ENCODE measurements at places on chromosomes 4 and X.

- DNase-seq: no peak
Observed at GRCh38 chrX:17917945-17918577, 57.0 kb upstream of the RAI2 start.

GRCh38 chrX:110414679-110415439, 56.2 kb downstream of the RTL9 start:
- no peak for DNase-seq

GRCh38 chr4:22385611-22386011, 130.3 kb downstream of the ADGRA3 start:
- DNase-seq: no peak

GRCh38 chr4:100083289-100083688, 107.0 kb downstream of the DDIT4L start:
- no peak for DNase-seq

GRCh38 chr4:81826335-81826734, 354.6 kb upstream of the RASGEF1B start:
- no peak for DNase-seq

DNA sequence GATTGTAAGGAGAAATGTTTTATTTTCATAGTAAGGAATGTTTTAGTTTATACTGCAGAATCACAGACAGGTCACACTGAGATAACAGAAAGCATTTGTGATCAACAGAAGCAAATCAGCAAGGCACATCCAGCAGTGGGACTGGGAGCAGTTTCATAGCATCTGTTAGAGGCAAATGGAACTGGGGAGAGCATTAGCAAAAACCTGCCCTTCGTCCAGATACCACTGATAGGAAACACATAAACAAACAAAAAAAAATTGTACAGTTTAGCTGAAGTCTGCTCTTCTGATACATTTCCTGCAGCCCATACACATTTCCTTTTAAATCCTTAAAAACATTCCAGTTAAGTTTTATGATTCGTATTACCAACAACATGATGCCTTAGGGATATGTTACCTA, 374.3 kb downstream of the PCDH7 start:
- DNase-seq: no peak

GRCh38 chr4:6582889-6583490, 8.0 kb downstream of the MAN2B2 start:
- peak; percentile 68 for DNase-seq

GRCh38 chr4:14434483-14434882, 567.8 kb upstream of the CPEB2 start:
- DNase-seq: no peak

DNA sequence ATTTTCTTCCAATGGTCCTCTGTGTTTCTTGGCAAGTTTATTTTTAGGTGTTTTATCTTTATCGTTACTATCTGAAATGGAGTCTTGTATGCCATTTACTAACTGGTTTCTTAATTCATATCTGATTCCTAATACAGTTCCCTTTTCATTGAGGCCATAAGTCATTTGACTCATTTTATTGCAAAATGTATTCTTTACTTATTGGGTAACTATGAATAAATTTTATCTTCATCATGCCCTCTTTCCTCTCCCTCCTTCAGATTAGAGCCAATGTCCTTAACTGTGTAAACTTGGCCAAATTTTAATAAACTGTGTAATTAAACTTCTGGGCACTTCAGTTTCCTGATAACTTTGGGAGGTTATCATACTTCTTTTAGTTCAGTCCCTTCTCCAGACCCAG, 19.3 kb upstream of the MSMO1 start:
- DNase-seq: no peak

GRCh38 chr4:2402048-2402842, 16.2 kb downstream of the ZFYVE28 start:
- peak; percentile 51 for DNase-seq

- DNase-seq: no peak
Observed at GRCh38 chr4:24754571-24754970, 40.8 kb upstream of the SOD3 start.

DNA sequence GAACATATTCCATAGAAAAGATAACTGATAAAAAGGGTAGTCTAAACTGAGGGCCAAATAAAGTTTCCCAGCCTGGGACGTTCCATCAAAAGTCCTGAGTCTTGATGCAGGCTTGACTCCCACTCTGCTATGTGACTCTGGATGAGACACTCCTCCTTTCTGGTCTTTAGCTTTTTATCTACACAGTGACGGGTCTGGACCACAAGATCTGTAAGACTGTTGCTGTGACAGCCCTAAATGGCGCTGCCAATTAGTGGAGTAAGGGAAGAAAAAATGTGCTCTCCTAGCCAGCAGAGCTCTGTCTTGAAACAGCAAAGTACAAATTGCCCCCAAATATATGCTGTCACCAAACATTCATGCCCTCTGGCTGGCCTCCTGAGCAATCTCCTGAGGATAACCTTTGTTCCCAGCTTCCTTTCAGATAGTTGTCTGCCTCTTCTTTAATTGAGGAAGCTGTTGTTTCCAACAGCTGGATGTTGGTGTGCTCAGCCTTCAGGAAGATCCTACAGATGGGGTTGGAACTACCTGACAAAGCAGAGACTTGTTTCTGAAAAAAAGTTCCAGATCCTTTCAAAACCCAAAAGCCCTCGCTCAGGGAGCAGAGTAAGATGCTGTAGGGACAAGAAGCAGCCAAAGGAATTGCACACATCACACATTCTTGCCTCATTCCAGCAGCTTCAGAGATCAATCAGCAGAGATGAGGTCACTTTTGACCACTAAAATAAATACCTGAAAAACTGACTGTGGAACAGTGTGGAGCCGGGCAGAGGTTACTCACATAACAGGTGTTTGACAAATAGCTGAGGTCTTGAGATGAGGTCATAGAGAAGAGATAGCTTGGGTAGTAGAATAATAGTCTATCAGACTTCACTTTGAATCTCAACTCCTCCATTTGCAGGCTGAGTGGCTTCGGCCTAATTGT, 383.4 kb upstream of the FGF13 start:
- no peak for DNase-seq

Data from AG08396 (cell line).